Lung (tissue), 17 donors: ENCODE measurements at places on chromosomes 1 and 21. TPM values are rescaled to one million over a fixed set of nuclear protein-coding genes. Genes with fewer than 3 reads are reported as not detected.
A peak's percentile ranks its signal among the peaks of the same experiment; 100 is the strongest.

GRCh38 chr1:29390075-29390474 lies 153.8 kb downstream of the PTPRU start:
- no peak for DNase-seq

GRCh38 chr1:111183308-111184069 lies 17.0 kb downstream of the DENND2D start:
- no peak for DNase-seq

- peak; percentile 46 for DNase-seq
Observed at GRCh38 chr21:29258626-29259338, 39.9 kb upstream of the BACH1 start.

- DNase-seq, result no peak
Observed at GRCh38 chr21:31898933-31899630, 26.3 kb downstream of the HUNK start.

DNA sequence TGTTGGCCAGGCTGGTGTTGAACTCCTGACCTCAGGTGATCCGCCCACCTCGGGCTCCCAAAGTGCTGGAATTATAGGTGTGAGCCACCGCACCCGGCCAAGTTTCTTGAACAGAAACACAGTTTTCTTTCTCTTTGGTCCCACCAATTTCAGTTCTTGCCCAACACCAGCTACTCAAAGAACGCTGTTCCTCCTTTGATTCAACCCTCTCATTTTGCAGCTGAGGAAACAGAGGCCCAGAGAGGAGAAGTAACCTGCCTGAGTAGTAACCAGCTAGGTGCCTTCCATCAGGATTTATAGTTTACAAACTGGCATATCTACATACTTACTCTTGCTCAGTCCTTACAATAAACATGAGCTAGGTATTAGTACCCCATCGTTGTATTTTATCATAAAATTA lies 119.9 kb downstream of the SYF2 start:
- DNase-seq, result no peak

DNA sequence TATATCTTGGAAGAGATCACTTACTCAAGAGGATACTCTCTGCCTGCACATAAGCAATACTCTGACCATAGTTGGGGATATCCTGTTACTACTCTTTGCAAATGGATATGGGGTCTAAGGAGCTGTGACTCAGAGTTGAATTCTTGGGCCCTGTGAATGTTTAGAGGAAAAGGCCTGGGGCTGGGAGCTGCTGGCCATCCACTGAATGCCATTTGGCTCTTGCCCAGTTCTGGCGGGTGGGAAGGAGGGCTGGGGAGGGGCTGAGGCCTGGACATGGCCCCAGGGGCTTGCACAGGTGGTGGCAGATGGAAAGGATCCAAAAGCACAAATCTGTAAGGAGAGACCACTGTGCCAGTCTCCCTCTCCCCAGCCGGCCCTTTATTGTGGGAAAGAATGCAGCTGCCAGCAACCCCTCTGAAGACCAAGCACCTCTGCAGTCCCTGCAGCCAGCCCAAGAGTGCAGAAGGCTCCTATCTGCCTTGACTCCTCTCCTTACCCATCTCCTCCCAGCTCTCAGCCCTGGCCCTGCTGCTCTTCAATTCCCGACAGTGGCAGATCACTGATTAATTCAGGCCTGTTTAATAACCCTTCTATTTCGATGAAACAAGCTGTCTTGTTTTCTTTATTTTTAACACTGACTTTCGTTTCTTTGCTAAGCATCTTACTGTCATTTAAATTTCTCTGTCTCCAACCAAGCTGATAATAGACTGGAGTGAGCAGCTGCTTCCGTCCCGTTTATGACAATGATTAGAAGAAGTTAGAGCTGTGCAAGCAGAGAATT lies 12.1 kb downstream of the PLXNA2 start:
- DNase-seq, result peak; percentile 63

AMY1A gene
- 10.4 TPM for total RNA-seq

MPL gene
- total RNA-seq, result 0.63 TPM

AADACL4 gene
- total RNA-seq, result not detected

DNA sequence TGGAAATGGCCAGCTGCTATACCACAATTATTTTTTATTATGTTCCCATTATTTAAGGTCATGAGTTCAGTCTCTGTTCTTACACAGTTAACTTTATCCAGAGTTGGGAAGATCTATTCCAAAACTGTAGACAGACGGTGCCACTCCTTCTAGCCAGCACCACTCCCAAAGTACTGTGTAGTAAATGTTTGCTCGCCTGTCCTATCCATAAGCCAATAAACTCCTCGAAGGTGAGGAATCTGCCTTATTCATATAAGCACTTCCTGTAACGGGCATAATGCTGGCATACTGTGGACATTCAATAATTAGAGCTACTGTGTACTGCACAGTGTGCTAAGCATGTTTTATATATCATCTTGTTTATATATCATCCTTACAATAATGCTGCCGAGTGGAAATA lies 26.1 kb upstream of the STMN1 start:
- DNase-seq, result no peak
